ENCODE measurements at places on chromosomes 1 and 21.

DNA sequence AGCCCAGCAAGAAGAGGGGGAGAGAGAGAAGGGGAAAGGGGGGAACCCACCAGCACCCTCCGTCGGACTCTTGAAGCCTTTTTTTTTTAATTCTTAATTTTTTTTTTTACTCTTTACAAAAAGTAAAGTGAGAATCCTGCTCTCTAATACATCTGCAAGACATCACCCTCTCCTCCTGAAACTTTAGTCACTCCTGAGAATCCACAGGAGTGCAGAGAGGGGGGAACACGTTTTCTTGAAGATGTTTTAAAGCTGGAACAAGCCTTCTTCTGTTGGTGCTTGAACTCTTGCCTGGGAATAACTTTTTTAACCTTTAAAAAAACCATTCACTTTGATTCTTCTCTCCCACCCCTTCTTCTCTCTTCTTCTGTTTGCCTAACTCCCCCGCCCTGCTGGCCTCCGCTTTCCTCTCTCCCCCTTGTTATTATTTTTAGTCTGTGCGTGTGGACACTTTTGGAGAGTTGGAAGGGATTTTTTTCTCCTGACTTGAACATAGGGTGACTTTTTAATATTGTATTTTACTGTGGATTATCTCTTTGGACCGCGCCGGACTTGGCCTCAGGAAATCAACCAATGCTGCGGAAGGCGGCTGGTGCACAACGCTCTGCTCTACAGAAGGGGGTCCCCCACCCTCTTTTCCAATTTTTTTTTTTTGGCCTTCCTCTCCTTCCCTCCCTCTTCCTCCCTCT, 383 bp upstream of the PRRX1 start:
- no peak for DNase-seq

- DNase-seq: no peak
Measured at GRCh38 chr1:183783767-183784637, 20.9 kb upstream of the RGL1 start.

DNA sequence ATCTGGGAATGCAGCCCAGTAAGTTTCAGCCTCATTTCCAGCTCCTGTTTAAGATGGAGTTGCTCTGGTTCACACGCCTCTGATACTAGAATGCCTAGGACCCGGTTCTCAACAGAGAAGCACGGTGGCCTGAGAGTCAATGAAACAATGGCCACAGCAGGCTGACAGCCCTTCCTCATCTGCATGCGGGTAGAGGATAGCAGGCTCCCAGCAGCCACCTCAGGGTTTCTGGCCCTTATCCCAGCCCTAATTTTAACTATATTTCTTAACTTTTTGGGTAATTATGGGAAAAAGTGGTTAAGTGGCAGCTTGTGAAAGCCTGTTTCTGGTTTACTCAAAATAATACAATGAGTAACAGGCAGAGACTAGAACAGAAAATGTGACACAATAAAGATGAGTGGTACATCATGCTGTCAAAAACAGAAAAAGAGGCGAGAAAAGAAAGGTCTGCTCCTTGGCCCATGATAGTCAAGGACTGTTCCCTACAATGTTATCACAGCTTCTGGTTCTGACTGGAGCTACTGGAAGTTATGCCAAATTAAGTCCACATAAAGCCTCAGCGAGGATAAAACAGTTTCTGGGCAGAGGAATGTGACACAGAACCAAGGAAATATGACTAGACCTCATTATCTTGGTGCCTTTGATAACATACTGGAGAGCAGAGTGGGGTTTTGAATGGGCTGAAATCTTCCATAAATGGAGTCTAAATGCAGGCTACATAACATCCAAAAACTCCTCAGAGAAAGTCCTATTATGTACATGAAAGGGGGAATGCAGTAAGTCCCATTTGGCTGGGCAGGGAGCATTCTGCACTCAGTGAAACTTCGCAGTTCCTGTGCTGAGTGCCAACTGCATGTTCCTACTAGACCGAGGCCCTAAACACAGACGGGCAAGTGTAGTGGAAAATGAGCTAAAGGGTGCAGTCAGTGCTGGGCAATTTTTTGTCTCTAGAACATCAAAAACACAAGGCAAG, 92.1 kb downstream of the NIBAN1 start:
- DNase-seq: no peak

- DNase-seq: no peak
Measured at GRCh38 chr1:160797271-160797709, 1.3 kb downstream of the LY9 start.

GRCh38 chr1:113898241-113898814, 6.3 kb downstream of the AP4B1 start:
- no peak for DNase-seq

GRCh38 chr1:234633246-234634003, 23.4 kb upstream of the IRF2BP2 start:
- DNase-seq: no peak

DNA sequence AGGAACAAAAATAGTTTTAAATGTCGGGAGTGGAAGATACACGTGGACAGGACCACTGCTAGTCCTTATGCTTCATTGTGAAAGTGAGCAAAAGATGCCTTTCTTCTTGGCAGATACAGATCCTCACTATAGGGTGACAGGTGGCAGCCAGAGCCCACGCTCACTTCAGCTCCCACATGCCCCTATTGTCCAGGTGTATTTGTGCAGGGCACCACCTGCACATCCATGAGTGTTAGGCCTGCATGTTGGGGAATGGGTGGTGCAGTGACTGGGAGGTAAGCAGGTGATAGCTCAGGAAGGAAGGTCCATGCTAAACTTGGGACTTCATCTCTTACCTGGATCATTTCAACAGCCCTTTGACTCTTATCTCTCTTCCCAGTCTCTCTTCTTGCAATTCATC, 27.4 kb downstream of the SLC5A9 start:
- no peak for DNase-seq

DNA sequence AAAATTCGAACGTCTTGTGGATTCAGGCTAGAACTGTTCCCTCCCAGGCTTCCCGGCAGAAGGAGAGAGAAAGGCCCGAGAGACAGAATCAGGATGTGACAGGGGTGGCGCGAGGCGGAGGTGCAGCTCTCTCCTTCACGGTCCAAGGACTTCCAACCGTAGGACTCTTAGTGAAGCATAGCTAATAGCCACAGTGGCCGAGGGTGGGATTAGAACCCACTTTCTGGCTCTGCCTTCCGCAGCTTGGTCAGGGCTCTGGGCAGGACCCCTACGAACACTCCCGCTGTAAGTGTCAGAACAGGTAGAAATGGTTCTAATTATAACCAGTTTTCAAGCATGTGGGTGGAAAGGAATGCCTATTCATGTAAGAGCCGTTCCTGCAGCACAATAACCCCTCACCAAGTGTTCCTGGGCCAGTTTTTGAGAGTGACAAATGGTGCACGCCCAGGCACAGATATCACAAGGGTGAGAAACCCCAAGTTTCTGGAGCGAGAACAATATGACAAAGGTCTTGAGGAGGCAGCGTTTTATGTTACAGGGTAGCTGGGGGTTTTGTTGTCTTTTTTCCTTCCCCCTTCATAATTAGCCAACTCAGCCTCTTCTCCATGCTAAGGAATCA, 86.4 kb downstream of the SYF2 start:
- no peak for DNase-seq

DNA sequence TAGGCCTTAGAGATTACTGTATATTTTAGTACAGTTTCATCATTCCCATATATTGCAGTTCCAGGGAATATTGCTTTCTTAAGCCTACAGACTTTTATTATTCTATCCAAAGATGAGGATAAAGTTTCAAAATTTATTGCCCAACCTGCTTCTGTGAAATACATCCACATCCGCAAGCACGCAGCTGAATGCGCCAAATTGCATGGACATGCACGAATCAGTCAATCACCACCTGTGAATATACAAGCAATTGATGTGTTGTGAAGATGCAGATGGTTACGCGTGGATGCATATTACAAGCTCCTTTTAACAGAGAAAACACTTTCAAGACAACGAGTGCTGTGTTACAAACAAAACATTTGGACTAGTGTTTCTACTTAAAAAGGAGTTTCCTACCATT, 577.8 kb upstream of the PLXNA2 start:
- DNase-seq: no peak

GRCh38 chr21:44370786-44371410, 17.5 kb downstream of the TRPM2 start:
- DNase-seq: no peak

DNA sequence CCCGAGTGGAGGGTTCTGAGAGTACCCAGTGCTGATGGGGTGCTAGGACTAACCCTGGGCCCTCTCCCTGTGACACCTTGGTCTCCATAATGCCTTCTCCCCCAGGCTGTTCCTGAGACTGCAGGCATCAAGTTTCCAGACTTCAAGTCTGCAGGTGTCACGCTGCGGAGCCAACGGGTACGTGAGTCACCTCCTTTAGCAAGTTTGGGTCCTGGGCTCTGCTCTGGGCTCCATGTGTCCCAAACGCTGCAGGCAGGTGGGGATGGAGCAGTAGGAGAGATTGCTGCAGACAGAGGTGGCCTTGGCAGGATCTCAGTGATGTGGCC, 6.0 kb downstream of the DMAP1 start:
- DNase-seq: no peak

- DNase-seq: no peak
Measured at GRCh38 chr21:34534522-34534921, 22.5 kb upstream of the KCNE1 start.

- no peak for DNase-seq
Measured at GRCh38 chr1:94883691-94884090, 43.2 kb downstream of the CNN3 start.

GRCh38 chr1:162016631-162017030, 7.0 kb downstream of the OLFML2B start:
- no peak for DNase-seq

DNA sequence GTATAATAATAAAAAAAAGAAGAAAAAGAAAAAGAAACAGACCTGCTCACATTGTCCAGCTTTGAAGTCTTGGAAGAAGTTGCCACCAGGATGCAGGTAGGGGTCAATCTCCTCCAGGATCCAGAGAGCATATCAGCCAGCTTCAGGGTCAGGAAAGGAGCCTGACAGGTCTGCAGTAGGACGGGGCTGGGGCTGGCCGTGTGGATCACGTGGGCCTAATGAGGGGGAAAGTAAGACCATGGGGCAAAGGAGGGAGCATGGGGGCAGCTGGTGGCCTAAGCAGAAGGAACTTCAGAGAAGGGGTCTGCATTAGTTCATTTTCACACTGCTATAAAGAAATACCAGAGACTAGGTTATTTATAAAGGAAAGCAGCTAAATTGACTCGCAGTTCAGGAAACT, 19.3 kb upstream of the SMYD3 start:
- DNase-seq: no peak

GRCh38 chr1:107820801-107821200, 144.2 kb downstream of the VAV3 start:
- DNase-seq: no peak

- no peak for DNase-seq
Measured at GRCh38 chr1:181541458-181541857, 58.1 kb downstream of the CACNA1E start.

- no peak for DNase-seq
Measured at GRCh38 chr1:38025664-38026063, 13.1 kb downstream of the UTP11 start.

DNA sequence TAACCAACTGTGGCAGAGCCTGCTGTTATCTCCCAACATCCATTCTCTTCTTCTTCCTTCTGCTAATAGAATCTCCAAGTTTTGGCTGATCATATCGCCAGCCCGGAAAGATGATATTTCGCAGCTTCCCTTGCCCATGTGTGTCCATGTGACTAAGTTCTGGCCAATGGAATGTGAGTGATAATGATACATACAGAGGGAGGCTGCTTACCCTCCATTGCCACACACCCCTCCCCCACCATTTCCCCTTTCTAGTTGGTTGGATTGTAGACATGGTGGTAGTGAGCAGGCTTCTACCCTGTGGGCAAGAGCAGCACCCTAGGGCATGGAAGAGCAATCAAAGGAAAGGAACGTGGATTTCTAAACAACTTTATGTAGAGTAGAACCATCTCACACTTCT, 48.8 kb downstream of the SLC9C2 start:
- DNase-seq: no peak

GRCh38 chr21:35965699-35966098, 94.6 kb downstream of the SETD4 start:
- DNase-seq: no peak
